ENCODE measurements at places on chromosomes 16 and 17.
A peak's percentile ranks its signal among the peaks of the same experiment; 100 is the strongest.

DNA sequence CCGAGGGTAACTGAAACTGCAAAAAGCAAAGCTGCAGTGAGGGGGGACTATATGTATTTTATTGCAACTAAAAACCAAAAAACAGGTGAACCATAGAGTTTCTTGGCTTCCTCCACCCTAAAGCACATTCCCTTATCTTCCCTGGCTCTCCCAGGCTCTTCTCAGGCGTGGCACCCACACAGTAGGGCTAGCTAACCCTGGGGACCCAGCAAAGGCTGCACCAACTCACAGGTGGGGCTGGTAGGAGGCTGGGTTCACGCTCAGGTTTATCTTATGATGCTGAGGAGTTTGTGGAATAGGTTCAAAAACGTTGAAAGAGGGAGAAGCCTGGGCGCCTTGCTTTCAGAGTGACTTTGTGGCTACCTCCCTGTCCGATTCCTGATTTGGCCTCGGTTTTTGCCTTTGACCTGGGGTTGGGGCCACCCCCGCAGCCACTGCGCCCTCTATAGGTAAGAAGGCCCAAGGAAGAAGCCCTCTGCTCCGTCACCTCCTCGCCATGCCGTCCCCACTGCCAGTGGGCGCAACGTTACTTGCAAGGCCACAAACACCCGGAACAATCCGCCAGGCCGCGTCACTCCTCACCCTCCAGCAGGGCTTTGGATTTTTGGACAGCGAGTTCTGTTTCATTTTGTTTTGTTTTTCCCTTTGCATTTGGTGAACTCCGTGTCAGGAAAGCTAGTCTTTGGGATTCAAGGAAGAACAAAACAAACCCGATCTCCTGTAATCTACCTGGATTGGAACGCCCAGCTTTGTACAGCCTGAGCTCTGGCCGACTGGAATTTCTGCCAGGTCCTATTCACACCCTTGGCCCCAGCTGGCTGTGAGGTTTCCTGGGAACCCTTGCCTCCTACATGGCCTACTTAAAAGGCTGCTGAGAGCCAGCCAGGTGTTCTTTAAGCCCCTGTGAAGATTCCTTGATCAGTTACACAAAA is 60.8 kb downstream of the TBC1D16 start:
- DNase-seq, result no peak

DNA sequence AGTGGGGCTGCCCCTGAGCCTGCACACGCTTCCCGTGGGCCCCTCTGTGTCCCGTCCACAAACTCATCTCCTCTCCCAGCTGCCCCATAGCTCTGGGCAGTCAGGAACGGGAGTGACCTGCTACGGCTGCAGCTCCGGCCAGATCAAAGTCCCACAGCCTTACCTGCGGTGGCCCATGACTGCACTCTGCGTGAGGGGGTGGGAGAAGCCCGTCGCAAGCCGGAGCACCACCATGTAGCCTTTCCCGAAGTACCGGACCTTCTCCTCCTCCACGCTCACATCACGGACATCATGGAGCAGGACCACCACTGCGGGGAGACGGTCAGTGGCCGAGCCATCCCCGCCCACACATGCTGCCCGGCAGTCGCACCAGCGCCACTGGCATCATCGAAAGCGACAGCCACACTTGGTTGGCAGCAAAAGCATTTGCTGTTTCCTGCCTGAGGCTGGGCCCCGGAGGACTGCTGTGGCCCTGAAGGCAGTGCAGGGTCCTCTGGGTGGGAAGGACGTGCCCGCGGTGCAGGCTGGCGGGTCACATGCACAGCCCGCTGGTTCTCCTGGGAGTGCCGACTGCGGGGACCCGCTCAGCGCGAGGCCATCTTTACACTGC is 6.2 kb downstream of the CYBC1 start:
- DNase-seq, result no peak

GRCh38 chr16:22641131-22641628 is 130.5 kb downstream of the NPIPB5 start:
- no peak for DNase-seq

DNA sequence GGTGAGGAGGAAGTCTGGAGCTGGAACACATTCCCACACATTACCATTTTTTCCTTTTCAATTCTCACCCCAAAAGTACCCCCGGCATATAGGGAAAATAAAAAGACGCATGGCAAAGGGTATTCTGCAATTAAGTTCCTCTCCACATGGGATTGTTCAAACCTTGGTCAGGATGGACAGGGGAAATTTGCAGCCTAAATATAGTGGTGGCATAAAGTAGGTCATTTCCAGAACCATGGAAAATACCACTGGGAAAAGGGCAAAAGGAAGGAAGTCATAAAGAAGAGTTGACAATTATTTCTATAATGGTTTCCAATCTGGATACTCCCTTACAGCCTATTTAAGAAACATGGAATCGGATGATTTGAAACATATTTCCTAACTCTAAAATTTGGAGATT is 135.8 kb downstream of the STX8 start:
- DNase-seq, result no peak

- DNase-seq, result no peak
Observed at GRCh38 chr16:28293601-28293960, 1.3 kb downstream of the SBK1 start.

DNA sequence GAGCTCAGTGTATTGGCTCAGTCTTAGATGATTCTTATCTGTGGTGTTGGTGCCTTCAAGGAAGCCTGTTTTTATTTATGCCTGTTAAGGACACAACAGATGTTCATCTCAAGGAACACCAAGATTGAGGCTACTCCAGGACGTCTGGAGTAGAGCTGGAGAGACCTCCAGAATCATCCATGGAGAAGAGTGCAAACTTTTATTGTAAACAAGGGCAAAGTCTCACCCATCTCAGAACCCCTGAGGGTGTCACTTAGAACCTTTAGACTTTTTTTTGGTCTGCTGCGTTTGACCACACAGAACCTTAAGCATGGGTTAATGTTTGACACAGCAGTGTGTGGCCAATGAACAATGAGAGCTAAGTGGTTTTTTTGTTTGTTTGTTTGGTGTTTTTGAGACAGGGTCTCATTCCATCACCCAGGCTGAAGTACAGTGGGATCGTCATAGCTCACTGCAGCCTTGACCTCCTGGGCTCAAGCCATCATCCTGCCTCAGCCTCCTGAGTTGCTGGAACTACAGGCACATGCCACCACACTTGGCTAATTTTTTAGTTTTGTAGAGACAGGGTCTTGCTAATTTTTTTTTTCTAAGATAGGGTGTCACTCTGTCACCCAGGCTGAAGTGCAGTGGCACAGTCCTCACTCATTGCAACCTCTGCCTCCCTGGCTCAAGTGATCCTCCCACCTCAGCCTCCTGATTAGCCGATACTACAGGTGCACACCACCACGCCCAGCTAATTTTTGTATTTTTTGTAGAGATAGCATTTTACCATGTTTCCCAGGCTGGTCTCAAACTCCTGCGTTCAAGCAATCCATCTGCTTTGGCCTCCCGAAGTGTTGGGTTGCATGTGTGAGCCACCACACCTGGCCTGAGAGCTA is 16.3 kb downstream of the SLC47A1 start:
- DNase-seq, result no peak

DNA sequence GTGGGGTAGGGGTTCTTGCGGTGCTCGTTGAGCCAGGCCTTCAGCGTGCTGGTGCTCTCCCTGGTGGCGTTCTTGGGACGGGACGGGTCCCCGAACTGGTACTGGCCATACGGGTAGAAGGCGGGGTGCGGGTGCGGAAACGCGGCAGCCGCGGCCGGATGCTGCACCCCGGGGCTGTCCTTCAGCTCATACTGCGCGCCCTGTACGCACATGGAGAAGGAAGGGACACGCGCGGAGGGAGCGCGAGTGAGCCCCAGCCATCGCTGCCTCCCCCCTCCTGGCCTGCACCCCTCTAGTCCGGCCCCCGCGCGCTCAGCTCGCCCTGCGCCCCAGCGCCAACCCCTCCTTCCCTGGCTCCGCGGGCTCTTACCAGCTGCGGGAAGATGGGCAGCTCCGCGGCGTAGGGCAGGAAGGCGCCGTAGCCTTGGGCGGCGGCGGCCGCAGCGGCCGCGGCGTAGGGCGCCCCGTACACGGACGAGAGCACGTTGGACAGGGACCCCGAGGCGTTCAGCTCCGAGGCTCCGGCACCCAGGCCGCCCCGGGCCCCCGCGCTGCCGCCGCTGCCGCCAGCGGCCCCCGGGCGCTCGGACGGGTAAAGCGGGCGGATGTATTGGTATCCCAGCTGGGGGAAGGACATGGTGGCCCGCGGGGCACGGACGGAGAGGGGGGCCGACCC is 1.0 kb downstream of the IRX3 start:
- no peak for DNase-seq

DNA sequence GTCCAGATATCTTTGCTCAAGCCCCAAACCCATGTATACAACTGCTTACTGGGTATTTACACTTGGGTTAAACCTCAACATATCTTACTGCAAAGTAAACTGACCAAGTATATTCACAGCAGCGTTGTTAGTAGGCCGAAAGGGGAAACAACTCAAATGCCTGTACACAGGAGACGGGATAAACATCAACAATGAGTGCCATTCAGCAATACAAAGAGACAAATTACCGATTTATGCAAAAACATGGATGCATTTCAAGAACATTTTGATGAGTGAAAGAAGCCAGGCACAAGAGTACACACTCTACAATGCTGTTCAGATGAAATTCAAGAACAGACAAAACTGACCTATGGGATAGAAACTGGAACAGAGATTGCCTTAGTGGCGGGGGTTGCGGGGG is 136.3 kb upstream of the CACNG3 start:
- DNase-seq, result no peak

- DNase-seq, result no peak
Observed at GRCh38 chr17:1143573-1143972, 36.2 kb downstream of the ABR start.

- no peak for DNase-seq
Observed at GRCh38 chr17:57657211-57657610, 87.9 kb downstream of the CCDC182 start.

DNA sequence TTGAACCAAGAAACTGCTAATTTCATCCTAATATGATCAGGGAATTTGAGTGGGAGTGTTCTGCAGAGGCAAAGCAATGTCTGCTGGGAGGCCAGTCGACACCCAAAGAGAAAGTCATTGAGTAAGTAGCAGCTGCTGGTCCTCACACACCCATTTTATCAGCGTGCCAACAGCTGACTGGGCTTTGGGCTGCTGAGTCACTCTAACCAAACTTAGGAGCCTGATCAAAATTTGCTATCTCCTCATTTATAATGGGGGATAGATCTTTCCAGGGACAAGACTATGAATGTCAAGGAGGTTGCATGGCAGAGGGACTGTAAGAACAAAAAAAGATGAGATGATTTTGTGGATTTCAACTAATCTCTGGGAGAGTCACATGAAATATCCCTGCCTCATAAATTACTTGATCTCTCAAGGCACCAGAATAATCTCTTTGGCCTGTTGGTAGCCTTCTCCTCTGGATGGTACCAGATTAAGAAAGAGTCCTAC is 32.9 kb downstream of the CPSF4L start:
- no peak for DNase-seq

DNA sequence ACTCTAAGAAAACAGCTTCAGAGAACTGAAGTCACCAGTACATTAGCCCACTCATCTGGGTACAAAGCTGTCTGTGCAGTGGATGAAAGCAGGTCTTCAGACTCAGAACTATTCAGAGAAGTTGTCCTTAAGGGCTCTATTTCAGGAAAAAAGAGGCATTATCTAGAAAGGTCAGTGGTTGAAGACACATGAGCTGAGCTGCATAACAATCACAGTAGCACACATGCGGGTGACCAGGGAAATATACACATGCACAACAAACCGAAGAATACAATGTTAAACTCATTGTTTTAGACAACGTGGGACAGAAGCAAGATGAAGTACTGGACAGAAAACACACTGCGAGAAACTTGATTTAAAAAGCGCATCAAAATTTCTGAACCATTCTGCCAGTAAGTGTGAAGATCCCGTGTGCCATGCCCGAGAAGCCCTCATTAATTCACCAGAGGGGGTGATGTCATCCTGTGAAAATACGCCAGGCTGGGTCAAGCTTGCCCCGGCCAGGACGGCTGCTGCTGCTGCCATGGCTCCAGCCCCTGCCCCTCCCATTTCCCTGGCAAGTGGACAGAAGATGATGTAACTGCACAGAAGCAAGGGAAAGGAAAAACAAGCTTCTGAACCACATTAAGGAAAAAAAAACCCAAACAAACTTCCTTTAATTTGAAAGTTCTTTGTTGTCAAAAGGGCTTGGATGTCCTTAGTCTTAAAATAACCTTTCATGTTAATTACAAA is 10.1 kb downstream of the DYNC1LI2 start:
- DNase-seq, result no peak

GRCh38 chr17:73476890-73477350 is 165.1 kb upstream of the CDC42EP4 start:
- DNase-seq, result no peak

- no peak for DNase-seq
Observed at GRCh38 chr16:57092786-57093411, 516 bp downstream of the CPNE2 start.

DNA sequence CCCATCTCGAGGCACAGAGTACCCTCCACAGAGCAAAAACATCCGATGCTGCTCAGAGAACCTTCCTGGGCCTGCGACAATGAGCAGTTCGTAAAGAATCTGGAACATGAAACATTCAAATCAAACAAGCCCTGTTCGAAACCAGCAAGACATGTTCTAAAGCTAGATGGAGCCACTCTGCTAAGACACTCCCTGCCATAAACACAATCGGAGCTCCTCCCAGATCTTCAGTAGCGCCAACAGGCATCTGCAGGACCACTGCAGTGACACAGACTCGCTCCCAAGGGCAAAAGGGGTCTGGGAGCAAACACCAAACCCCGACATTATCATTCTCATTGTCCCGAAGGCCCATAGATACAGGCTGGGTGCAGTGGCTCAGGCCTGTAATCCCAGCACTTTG is 108.7 kb downstream of the ZFHX3 start:
- no peak for DNase-seq

GRCh38 chr16:75271441-75272096 is 20.1 kb upstream of the BCAR1 start:
- DNase-seq, result no peak

DNA sequence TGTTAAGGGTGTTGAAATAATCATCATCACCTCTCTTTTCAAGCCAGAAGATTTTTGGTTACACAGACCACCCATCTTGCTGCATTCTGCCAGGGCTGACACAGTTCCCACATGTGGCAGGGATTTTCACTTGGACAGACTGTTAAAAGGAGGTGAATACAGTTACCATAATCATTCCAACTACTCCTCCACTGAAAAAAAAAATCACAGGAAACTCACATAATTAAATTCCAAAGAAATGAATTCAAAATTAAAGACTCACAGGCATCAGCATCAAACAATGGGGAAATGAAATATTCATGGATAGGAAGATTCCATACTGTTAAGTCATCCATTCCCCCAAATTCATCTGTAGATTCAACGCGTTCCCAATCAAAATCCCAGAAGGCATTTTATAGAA is 209.4 kb downstream of the MRTFB start:
- no peak for DNase-seq

GRCh38 chr17:35242158-35242804 is 591 bp upstream of the SLFN5 start:
- peak; percentile 59 for DNase-seq

DNA sequence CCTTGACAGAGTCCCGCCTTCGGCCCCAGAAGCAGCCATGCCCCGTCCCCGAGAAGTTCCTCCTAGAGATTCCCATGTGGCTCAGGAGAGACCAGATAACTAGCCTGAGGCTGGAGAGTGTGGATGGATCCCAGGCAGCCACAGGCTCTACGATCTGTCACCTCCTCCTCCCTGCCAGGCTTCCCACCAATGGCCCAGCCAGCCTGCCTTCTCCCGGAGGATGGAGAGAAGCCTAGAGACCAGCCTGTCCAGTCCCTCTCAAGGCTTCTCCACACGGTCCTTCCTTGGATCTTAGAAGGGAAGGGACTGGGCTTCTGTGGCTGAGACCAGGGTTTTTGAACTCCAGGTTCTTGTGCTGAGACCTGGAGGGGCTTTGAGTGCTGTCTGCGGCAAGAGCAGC is 1.6 kb upstream of the SMTNL2 start:
- DNase-seq, result no peak

All from stimulated activated CD8-positive, alpha-beta memory T cell treated with anti-CD3 and anti-CD28 coated beads, Interleukin-7, amount 100 ng/mL, for 1 hour (primary cell).